ENCODE measurements at places on chromosomes 7 and 10.

- DNase-seq, result no peak
These were observed 18.9 kb downstream of the RCC1L start for GRCh38 chr7:75054744-75055143.

DNA sequence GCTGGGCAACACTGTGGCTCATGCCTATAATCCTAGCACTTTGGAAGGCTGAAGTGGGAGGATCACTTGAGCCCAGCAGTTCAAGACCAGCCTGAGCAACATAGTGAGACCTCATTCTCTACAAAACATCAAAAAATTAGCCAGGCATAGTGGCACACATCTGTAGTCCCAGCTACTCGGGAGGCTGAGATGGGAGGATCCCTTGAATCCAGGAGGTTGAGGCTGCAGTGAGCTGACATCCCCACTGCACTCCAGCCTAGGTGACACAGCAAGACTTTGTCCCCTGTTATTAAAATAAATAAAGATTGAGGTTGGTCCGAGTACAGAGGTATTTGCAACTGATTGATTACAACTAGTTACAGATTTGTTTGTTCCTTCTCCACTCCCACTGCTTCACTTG is 44.1 kb downstream of the SKIDA1 start:
- no peak for DNase-seq

DNA sequence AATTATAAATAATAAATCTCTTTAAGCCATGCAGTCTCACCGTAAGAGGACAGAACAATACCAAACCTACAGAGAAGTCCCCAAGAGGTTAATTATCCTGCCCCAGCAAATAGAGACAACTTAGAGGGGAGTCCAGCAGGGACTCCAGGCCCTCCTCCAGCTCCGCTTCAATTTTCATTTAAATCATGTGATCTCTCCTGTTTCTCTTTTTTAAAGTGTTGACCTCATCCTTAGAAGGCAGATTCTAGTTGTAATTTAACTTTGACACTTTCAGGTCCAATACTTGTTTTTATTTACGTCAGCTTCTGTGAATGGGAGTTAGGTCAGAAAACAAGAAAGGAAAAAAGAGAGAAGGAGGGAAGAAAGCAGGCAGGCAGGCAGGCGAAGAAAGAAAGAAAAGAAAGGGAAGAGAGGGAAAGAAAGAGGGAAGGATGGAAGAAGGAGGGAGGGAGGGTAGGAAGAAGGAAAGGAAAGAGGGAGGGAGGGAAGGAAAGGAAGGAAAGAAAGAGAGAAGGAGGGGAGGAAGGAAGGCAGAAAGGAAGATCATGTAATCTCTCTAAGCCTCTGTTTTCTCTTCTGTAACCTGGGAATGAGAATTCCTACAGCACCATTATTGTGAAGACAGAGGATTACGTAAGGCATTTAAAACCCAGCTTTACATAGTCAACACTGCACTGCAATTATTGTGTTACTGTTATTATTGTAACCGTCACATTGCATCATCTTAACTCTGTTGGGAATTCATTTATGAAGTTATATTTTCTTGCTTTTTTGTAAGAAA is 227.7 kb downstream of the SKIDA1 start:
- DNase-seq, result no peak

- DNase-seq, result no peak
These were observed 29.8 kb downstream of the PRR15 start for GRCh38 chr7:29593459-29593858.

DNA sequence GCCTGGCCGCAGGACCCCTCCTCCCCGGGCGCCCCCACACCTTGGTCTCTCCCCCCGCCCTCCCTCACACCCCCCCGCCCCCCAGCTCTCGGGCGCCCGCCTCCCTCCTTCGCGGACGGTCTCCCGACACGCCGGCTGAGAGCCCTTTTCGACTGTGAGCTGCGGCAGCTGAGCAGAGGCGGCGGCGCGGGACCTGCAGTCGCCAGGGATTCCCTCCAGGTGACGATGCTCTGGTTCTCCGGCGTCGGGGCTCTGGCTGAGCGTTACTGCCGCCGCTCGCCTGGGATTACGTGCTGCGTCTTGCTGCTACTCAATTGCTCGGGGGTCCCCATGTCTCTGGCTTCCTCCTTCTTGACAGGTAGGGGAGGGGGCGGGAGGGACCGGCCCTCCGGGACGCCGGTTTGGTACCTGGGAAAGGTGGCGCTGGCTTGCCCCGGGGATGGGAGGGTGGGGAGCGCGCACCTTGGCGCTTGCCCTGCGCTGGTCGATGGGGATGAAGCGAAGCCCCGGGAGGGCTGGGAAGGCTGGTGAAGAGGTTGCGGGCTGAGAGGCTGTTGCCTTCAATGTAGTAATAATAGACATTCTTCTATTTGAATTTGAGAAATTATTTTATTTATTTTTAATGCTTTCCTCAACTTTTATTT is at the start of gene BMPER:
TSS of gene BMPER (plus strand) at position 151 of the 644 bp plus-strand sequence. CDS start at position 226, 75 bp downstream.
- DNase-seq, result no peak

GRCh38 chr7:80869821-80870751 is 48.8 kb downstream of the SEMA3C start:
- no peak for DNase-seq

DNA sequence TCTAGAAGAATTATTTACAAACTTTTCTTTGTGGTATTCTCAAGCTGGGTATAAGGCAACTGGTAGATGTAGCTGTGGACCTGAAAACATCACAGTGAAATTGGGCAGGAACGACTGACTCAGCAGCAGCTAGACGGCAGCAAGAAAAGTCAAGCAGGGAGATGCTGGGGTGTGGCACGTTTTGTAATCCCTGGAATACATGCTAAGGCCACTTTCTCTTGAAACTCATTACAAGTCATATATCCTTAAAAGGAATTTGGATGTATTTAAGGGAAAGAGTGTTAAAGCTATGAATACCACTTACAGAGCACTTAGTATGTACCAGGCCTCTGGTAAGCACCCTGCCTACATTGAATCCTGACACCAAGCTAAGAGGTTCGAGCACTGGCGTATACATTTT is 17.4 kb downstream of the BEND7 start:
- no peak for DNase-seq

GRCh38 chr7:5282543-5283316 is at the start of gene SLC29A4:
TSS of gene SLC29A4 (plus strand) at chr7:5282943. CDS start at chr7:5287817, 4,874 bp downstream.
- DNase-seq, result no peak

All from activated T-helper 1 cell treated with anti-CD3 and anti-CD28 coated beads, Interleukin-2, amount 50 U/mL, for 16 hours (primary cell).